ENCODE measurements at places on chromosomes 7 and 10.

GRCh38 chr7:144830811-144831210, 5.0 kb downstream of the TPK1 start:
- no peak for DNase-seq

DNA sequence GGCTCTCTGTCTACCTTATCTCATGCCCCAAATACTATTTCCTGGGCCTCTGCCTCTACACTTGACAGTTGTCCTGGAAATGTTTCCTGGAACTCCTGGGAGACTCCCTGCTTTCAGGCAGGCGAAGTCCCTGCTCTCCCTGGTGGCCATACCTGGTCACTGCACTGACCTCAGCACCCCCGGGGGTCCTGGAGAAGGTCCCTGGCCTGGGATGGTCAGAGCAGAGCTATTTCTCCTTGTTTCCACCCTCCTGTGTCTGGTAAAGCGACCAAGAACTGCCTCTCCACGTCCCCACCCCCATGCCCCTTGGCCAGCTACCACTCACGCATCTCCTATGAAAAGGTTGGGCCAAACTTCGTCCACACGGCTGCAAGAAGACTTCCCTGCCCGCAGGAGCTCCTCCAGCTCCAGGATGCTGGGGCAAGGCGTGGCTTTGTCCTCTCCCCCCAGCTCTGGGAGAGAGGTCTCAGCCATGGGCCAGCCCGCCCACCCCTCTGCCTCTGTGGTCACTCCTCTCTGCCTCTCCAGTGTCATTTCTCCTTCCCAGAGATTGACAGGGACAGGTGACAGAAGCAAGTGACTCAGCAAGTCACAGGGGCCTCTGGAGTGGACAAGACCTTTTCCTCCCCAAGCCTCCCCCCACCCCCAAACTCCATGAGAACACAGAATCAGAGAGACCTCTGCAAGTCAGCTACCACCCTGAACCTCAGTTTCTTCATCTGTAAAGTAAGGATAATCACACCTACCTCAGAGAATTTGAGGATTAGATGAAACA, 2.6 kb upstream of the SAMD8 start:
- DNase-seq = no peak

DNA sequence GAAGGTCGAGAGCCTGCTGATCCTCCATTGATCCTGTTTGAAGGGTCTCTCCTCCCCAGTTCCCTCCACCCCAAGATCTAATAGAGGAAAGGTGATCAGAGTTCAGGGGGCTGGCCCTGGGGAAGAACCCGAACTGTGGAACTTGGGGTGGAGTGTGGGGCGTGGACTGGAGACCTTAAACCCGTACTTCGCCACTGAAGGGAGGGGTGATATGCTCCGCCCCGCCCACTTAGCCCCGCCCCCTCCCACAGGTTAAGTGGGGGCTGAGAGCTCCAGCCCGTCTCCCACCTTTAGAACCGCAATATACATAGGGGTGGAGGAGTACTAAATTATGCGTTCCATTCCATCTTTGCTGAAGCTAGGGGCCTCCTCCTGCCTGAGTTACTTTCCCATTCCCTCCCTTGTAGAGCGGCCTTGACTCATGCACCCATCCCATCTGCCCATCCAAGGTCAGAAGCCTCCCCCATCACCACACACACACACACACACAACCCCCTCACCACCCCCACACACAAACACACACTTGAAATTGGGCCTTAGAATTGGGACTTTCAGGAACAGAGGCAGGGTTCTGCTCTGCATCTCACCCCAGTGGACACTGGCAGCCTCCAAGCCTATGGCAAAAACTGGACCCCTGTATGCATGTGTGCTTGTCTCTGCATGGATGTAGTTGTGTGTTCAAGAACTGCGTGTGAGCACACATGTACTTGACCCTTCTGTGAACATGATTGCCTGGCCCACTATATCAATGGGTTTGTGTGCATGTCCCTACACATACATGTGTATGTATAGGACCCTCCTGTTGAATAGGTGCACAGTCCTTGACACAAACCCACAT, 991 bp downstream of the SEMA4G start:
- no peak for DNase-seq

DNA sequence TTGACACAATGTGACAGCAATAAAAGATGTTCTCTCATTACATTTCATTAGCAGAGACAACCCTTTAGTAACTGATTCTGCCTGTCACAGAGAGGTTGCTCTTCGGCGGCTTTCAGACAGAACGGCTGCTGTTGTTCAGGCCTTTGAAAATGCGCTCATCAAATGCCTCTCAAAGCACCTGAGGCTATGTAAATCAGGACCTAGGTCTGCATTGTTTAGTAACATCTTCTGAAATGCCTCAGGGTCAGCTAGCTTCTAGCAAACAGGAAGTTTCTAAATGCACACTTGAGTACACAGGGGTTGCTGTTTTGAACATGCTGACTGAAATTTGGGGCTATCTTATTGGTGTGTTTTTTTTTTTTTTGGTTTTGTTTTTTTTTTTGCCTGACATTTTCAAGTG, 143.3 kb upstream of the DKK1 start:
- DNase-seq = no peak
